ENCODE measurements at places on chromosomes 16 and 17.

- DNase-seq = no peak
These were observed 14.7 kb upstream of the GSG1L start for GRCh38 chr16:28078261-28078660.

DNA sequence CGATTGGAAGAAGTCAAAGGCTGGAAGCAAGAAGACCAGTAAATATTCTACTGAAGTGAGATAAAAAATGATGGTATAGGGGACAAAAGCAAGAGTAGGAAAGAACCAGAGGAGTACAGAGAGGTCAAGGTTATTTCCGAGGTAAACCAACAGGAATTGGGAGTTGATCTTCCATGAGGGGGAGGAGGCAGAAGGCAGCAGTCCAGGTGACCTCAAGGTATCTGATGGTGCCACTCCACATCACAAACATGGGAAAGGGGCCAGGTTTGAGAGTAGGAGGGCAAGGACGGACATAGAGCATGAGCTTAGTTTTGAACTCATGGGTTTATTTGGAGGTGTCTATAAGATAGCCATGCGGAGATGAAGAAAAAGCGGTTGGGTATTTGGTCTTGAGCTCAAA, 79.4 kb upstream of the CDYL2 start:
- no peak for DNase-seq

DNA sequence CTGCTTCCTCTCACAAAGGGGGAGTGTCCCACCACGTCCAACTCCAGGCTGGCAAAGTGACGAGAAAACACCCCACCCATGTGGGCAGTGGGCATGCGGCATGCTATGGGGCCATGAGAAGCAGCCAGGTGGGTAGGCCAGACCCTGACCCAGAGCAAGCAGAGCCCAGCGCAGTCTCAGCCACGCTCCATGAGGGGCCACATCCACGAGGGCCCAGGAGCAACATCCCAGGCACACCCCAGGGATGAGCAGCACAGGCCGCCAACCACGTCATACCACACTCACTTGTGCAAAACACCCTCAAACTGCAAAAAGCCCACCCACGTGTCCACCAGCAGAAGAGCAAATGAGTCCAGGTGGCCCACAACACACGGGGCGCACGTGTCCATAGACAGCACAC, 117.0 kb downstream of the ZNF778 start:
- DNase-seq = no peak

- DNase-seq = peak; percentile 38
These were observed 402.1 kb downstream of the SEC14L1 start for GRCh38 chr17:77542551-77543490.

GRCh38 chr16:66254751-66255150, 111.7 kb upstream of the CDH5 start:
- no peak for DNase-seq

GRCh38 chr16:5905935-5906334, 808.3 kb upstream of the EEF2KMT start:
- no peak for DNase-seq

DNA sequence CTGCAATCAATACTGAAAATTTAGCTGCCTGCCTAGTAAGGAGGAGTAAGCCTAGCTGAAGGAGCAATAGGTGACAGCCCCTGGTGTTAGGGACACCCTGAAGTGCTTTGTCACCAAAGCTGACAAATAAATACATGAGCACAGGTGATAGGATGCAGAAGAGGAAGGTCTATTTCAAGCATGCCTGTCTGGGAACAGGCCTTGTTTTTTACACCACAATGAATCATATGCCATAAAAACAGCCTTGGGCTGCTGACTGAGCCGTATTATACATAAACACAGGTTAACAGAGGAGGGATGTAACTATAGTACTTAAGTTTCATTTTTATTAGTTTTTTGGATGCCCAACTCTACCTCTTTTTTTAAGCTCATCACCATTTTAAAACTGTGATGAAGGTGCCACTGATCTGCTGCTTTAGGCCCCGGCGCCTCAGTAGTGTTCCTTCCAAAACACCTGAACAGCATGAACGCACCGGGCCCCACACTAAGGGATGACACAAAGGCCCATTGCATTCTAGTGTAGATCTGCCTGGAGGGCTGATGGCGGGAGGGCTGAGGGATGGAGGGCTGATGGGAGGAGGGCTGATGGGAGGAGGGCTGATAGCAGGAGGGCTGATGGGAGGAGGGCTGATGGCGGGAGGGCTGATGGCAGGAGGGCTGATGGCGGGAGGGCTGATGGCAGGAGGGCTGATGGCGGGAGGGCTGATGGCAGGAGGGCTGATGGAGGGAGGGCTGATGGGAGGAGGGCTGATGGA, 150.3 kb downstream of the AATF start:
- DNase-seq = no peak

GRCh38 chr16:17899141-17899540, 428.4 kb upstream of the XYLT1 start:
- no peak for DNase-seq

- DNase-seq = no peak
These were observed 31.0 kb downstream of the NGFR start for GRCh38 chr17:49525831-49526741.

DNA sequence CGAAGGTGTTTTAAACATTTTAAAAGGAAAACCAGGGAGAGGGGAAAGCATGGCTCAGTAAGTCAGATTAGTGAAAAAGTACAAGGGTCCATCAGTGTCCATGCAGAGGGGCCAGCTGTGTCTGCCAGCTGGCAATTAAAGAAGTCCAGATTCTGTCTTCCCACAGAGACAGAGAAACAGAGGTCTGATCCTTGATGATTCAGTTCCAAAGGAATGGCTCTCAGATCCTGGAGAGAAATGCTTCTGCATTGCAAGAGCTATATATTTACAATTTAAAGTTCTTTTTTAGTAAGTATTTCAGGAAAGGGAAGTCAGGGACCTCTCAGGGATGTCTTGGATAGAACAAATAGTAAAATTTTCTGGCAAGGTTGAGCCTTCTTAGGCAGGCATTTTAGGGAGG, 56.2 kb downstream of the HSD17B2 start:
- DNase-seq = no peak

GRCh38 chr17:44293509-44294226, 14.7 kb upstream of the RUNDC3A start:
- no peak for DNase-seq

- DNase-seq = peak; percentile 60
These were observed 37.3 kb upstream of the MMD start for GRCh38 chr17:55458978-55459377.

DNA sequence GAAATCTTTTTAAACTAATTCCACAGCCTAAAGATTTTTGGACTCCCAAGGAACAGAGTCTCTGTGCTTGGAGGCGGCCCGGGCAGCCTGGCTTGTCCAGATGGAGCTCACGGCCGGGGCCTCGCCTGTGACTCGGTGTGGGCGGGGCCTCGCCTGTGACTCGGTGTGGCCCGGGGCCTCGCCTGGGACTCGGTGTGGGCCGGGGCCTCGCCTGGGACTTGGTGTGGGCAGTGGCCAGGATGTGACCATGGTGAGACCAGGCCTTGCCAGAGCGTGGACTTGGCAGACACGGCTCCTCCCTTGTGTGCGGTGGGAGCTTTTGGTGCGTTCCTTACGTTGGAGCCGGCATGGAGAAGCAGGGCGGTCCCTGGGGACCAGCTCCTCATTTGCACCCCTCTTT, 92.3 kb downstream of the METRNL start:
- no peak for DNase-seq

DNA sequence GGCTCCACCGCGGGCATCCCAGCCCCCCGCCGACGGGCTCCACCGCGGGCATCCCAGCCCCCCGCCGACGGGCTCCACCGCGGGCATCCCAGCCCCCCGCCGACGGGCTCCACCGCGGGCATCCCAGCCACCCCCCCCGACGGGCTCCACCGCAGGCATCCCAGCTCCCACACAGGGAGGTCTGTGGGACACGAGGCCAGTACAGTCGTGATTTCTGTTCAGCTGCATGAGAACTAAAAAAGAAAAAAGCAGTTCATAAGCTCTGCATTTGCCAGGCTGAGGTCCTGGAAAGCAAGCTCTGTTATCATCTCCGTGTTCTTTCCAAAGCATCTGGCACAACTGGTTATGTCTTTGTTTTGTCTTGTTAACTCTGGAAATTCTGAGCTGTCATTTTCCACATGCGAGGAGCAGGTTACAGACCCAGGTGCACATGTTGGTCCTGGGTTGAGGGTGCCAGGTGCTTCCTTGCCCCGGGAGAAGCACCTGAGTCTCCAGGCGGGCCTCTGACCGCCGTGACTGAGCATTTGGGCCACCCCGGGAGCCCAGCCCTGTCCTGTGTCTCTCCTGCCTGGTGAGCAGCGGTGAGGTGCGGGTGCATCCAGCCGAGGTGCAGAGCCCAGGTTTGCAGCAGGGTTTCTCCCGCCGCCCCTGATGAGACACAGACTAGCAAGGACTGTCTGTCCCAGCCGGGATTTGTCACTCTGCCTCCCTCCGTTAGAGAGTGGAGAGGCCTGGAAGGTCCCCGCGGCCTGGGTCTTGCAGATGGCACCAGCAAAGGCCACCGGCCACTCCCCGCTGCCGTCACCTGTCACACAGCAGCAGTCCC, 9.9 kb upstream of the WFIKKN1 start:
- no peak for DNase-seq

- DNase-seq = no peak
These were observed 2.5 kb downstream of the RPAIN start for GRCh38 chr17:5422505-5422904.

DNA sequence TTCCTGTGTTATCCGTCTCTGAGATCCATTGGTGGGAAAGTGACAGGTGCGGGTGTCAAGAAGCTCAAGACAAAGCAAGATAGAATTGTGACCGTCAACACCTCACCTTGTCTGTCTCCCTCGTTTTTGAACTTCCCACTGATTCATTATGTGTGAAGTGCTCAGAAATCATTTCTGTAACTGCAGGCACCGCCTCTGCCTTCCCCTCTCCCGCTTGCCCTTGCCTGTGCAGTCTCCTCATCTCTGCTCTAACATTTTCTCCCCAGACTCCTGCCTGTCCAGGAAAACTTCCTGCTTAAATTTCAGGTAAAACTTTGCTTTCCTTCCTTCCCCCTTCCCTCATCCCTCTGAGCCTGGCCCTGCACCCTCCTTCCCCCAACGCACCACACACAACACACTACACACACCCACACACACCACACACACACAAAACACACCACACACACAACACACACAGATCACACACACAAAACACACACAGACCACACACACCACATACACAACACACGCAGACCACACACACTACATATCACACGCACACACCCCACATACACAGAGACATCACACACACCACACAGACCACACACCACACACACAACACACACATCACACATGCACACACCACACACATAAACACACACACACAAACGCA, 25.7 kb downstream of the CALB2 start:
- DNase-seq = no peak

Measured in activated CD4-positive, alpha-beta T cell treated with anti-CD3 and anti-CD28 coated beads for 24 hours (primary cell).